ENCODE measurements at places on chromosomes 5 and 9.

DNA sequence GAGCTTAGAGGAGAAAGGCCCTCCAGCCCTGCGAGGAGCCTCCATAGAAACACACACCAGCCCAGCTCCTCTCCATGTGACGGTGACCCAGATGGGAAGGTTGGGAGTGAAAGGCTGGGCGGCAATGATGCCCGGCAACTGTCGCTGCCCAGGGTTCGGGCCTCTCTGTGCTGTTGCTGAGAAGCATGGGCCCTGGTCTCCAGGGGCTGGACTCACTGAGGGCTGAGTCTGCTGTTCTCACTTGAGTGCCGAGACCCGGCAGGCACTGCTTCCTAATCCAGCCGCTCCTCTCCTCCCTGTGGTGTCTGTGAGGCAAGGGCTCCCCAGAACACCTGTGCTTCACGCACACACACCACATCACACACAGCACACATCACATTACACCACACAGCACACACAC, 493.6 kb downstream of the GADD45G start:
- no peak for DNase-seq

GRCh38 chr9:71814815-71815214, 46.5 kb upstream of the CEMIP2 start:
- DNase-seq = peak; percentile 39

GRCh38 chr5:180647941-180648500, 1.4 kb downstream of the FLT4 start:
- DNase-seq = no peak

- no peak for DNase-seq
Measured at GRCh38 chr9:33190021-33190705, 23.0 kb upstream of the B4GALT1 start.

DNA sequence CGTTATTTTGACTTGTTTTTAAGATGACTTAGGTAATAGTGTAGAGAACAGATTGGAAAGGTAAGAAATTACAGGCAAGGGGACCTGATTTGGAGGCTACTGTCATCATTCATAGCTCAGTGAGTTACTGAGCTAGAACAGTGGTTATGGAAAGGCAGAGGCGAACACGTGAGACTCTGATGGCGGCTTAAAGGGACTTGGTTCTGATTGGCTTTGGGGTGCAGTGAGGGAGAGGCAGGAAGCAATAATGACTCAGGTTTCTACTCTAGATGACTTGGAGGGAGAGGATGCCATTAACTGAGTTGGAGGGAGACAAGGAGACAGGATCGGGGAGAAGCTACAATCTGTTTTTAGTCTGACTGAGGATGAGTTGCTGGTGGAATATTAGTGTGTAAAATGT, 3.0 kb downstream of the F2RL2 start:
- no peak for DNase-seq

DNA sequence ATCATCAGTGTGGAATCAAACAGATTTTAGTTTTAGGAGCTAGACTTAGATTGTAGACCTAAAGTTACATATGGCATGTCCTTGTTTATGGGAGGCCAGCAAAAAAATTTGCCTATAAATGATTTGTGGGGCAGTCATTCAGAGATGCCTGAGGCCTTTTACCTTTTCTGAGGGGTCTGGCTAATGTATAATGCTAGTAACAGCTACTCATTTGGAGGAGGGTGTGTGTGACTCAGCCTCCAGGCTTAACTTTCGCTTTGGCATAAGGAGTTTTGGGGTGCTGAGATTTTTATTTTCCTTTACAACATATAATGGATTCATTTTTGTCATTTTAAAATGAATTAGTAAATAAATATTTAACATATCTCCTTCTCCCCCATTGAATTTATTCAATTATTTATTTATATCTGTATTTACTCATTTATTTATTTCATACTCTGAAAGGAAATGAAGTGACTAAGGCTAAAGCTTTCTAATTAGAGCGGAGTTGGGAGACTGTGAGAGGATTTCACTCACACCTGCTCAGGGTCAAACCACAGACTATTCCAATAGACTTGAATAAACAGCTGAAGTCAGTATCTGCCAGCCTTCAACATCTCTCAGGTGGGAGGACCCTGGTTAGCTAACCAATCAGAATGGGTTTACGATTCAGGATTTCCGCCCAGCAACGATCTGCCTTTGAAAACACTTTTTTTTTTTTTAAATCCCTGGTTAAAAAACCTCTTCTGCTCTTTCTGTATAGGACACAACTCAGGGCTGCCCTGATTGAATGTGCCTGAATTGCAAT, 487.5 kb upstream of the SGCD start:
- DNase-seq = no peak

DNA sequence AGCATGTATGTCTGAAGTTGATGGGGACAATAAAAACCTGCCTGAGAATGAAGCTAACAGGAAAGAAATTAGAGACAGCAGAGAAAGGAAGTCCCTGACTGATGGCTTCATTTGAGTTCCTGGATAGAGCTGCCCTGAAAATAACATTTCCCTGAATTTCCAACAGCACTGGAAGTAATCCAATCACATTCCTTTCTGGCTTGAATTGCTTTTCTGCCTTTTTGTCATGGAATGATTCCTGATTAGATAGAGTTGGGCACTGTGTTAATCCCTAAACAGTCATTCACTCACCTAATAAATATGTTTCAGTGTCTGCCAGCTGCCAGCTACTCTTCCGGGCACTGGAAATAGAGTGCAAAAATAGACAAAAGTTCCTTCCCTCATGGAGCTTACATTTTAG, 30.0 kb upstream of the SH3RF2 start:
- DNase-seq = no peak

- DNase-seq = peak; percentile 86
Measured at GRCh38 chr5:97534166-97534565, 351.1 kb upstream of the RIOK2 start.

DNA sequence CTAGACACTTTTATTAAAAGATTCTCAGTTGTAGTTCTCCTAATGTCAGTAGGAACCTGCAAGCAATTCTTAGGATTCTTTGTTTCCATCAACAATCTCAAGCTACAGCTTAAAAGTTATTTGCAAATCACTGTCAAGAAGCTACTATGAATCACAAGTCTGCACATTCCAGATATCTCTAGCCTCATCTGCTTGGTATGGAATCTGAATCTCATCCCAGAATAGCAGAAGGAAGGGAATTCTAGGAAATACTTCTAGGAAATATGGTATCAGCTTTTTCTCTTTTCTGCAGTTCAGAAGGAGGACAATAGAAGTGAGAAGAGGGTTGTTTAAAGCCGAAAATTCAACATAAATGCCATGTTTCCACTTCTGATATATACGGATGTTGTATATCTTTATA, 792.2 kb upstream of the CDH9 start:
- DNase-seq = no peak

All from fibroblast of the conjunctiva (primary cell).